Muscle of leg (tissue), 16 donors: ENCODE measurements at places on chromosomes 11 and 22.
A peak's percentile ranks its signal among the peaks of the same experiment; 100 is the strongest.

DNA sequence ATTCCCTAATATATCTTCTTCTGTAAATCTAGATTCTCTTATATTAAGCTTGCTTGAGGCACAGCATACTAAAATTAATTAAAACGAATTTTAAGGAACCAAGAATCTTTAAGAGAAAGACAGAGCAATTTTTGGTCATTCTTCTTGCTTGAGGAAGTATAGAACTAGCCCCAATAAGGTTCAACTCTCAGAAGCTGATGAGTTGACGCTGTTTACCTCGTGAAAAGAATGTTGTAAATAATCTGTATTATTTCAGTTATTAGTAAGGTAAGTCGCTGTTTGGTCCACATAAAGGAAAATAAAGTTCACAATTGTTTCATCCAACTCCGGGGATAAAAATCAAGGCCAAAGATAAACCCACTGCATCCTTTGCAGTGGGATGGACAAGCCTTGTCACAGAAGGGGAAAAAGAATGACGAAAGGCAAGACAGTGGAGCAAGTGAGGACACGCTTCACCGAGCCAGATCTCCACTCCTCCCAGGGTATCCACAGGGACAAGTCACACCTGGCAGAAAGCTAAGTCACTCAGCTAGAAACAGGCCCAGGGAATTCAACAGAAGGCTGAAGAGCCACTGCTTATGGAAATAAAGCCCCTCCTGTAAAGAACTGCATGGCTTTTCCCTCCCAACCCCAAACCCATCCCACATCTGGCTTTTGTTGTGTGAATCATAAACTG lies 752 bp downstream of the POU2AF1 start:
- no peak for DNase-seq

GRCh38 chr22:49091917-49092545 lies 735.6 kb downstream of the BRD1 start:
- DNase-seq = no peak

DNA sequence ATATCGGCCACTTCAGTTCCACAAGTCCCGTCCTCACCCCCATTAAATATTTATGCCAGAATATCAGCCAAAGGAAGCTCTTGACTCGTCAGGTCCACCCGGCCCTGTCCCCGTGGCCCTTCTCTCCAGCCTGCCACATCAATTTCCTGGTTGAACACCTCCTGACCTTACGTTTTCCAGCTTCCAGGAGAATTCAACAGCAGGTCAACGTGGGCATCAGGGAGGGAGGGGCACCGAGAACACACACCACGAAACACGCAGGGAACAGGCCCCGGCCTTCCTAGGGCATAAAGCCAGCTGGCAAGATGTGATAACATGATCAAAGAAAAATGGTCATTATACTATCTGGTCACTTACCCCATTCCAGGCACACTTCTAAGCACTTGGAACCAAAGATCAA lies 15.3 kb downstream of the SULT4A1 start:
- DNase-seq = no peak

- no peak for DNase-seq
Measured at GRCh38 chr11:103476874-103477273, 367.6 kb downstream of the DYNC2H1 start.

GRCh38 chr11:110529043-110529442 lies 99.3 kb downstream of the FDX1 start:
- DNase-seq = no peak

GRCh38 chr11:109745996-109746625 lies 324.1 kb downstream of the C11orf87 start:
- DNase-seq = peak; percentile 12

- peak; percentile 96 for DNase-seq
Measured at GRCh38 chr11:118928870-118929500, 3.3 kb upstream of the BCL9L start.

- no peak for DNase-seq
Measured at GRCh38 chr11:2911785-2912391, 17.3 kb downstream of the PHLDA2 start.

- no peak for DNase-seq
Measured at GRCh38 chr11:79078456-79078855, 362.4 kb downstream of the TENM4 start.

DNA sequence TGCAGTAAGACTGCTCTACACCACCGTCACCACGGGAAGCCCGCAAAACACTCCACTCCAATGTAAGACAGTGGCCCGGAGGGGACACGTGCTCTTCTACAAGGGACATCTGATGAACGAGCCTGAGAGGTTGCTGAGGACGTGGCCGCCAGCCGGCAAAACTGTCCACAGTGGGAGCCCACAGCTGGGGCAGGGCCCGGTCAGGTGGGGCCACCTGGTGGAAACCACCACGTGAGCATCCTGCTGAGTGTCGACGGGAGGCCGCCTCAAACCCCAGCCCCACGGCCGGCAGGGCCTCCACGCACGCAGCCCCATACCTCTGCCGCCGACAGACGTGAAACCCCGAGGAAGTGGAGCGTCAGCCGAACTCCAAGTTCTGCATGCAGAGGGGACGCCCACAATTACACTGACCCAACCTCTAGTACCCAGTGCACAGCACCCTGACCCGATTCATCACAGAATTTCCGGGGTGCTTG lies 42.6 kb downstream of the BRD1 start:
- no peak for DNase-seq

GRCh38 chr11:123469089-123469488 lies 39.0 kb downstream of the GRAMD1B start:
- DNase-seq = no peak

DNA sequence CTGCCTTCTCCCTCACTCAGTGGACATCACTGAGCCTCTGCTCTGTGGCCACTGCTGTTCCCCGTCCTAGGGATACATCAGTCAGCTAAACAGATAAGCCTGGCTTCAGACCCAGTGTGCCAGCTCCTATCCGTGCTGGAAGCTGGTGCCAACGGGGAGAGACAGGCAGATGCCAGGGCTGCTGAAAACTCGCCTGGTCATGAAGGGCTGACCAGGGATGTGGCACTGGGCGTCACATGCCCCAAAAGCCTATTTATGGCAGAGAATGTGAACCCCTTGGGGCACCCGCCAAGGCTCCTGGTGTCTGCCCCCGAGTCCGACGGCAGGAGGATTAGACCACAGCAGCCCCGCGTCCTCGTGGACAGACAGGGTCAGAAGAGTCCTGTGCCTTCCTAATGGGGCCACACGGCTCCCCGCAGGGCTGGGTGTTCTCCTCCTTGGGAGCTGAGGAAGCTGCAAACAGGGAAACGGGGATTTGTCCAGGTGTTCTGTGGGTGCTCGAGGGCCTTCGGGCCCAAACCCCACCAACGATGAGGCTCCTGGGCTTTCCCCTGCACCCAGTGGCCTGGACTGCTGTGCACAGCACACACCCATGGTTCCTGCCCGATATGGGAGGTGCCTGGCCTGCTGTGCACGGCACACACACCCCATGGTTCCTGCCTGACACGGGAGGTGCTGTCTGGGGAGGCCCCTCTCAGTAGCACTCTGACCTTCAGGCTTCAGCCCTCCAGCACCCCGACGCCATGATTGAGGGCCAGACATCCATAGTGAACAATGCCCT lies 19.9 kb downstream of the ANO1 start:
- DNase-seq = no peak

DNA sequence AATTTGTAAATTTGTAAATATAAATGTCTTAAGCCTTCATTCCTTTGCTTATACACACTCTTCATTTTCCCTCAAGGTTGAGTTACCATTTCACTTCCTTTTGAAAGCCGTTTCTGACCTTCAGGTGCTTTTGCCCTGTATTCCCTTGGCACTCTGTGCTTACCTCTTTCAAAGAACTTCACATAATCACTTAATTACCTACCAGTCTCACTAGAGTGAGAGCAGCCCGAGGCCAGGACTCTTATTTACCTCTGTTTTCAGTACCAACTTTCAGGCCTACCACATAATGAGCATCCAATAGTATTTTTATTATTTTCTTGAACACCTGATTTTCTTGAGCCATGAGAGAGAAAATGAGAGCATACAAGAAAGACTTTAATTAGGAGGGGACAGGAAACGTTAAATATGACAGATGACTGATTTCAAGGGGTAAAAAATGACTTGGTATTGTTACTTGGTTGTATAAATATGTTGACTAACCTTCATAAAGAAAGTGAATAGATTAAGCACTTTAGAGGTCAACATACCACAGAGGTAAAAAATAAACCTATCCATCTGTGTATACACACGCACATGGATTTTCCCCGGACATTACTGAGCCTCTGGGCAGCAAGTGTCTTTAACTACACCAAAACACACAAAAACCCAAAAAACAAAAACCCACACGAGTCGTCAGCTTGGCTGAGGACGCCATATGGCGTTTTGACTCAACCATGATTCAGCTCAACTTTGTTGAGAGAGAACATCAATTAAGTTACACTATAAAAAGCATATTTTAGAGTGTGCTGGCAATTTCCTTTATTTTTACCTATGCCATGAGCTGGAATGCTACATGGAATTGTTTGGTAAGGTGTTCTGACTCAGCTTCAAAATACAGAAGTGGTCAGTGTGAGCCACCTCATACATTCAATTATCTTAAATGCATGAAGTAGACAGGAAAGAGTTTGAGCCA lies 7.6 kb downstream of the ATXN10 start:
- DNase-seq = no peak

DNA sequence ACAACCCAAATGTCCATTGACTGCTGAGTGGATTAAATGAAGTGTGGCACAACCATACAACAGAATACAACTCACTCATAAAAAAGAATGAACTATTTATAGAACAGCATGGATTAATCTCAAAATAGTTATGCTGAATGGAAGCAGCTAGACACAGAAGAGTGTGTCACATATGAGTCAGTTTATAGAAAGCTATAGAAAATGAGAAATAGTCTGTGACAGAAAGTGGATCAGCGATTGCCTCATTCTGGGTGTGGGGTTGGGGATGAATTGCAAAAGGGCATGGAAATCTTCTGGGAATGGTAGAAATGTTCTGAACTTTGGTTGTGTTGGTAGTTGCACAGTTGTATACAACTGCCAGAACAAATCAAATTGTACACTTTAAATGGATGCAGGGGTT lies 37.4 kb downstream of the PRR5L start:
- no peak for DNase-seq

DNA sequence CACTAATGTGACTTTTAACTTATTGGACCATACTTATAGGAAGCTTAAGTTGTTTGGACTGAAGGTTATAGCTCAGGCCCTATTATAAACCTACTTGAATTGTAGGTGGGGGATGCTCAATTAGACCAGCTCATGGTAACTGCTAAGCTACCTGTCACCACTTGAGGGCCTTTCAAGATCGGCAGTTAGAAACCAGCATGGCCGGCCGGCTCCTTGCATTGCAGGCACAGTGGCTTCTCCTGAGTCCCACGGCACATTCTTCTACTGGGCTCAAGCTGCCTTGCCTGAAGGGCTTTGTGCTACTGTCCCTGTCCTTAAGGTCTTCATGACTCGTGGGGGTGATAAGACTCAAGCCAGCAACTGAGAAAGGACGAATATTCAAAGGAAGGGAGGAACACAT lies 70.8 kb downstream of the TBC1D22A start:
- DNase-seq = no peak

DNA sequence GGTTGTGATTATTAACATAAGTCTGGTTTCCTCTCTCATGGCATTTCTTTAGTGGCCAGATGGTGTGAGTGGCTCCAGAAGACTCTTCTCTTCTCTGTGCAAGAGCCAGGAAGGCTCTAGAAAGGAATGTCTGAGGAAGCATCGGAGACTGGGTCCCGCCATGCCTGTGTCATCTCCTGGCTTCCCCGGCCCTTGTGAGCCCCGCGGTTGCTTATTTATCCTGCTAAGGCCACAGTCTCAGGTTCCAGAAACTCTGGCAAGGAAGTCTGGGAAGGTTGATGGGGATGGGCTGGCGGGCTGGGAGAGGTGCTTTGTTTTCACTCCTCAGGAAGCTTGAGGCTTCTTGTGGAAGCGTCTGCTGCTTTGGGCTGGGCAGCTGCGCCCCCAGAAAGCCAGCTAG lies 18.9 kb downstream of the BCR start:
- DNase-seq = no peak

- DNase-seq = no peak
Measured at GRCh38 chr11:21820176-21820575, 372.7 kb upstream of the ANO5 start.

DNA sequence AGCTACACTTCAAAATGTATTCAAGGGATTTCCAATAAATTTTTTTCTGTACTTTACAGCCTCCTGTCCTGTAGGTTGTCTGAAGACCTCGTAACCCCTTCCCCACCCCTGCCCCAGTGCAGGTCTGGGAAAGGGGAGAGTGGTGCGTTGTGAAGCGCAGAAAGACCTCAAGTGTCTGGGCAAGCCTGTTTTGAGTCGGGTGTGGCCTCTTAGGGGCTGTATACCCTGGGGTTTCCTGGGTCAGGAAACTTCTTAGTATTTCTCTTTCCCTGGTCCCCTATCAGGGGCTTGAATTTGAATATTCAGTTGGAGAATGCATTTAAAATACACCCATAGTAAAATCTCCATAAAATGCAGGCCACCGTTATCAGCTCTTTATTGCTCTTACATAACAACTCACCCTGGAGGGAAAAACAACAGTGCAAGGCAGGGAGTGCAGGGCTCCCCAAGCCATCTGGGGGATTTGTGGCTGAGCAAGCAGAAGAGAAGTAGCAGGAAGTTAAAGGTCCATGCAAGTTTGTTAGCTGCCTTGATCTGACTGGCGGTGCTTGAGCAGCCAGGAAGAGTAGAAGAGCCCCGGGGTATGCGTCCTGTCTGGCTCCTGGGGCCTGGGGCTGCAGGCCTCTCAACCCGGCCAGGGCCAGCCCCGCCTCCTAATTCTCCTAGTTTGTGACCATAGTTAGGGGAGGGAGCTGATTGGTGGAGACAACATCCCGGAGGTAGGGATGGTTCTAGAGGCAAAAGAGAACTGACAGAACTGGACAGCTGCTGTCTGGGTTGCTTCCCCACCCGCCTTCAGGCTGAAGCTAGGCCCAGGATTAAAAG lies 25.7 kb downstream of the ARHGAP1 start:
- peak; percentile 85 for DNase-seq

- no peak for DNase-seq
Measured at GRCh38 chr11:36033936-36034335, 90.1 kb downstream of the LDLRAD3 start.

- no peak for DNase-seq
Measured at GRCh38 chr11:56932572-56933220, 56.0 kb upstream of the OR5AK2 start.

GRCh38 chr11:111297696-111298095 lies 650 bp upstream of the POU2AF3 start:
- no peak for DNase-seq

- peak; percentile 58 for DNase-seq
Measured at GRCh38 chr11:117144477-117145392, 648 bp downstream of the PAFAH1B2 start.
